ENCODE measurements at places on chromosomes 6 and 20.

- no peak for DNase-seq
Measured at GRCh38 chr20:54323227-54323734, 115.4 kb downstream of the PFDN4 start.

- peak; percentile 70 for DNase-seq
Measured at GRCh38 chr6:37381579-37381978, 27.8 kb downstream of the RNF8 start.

- no peak for DNase-seq
Measured at GRCh38 chr6:69880601-69881000, 14.2 kb downstream of the COL19A1 start.

DNA sequence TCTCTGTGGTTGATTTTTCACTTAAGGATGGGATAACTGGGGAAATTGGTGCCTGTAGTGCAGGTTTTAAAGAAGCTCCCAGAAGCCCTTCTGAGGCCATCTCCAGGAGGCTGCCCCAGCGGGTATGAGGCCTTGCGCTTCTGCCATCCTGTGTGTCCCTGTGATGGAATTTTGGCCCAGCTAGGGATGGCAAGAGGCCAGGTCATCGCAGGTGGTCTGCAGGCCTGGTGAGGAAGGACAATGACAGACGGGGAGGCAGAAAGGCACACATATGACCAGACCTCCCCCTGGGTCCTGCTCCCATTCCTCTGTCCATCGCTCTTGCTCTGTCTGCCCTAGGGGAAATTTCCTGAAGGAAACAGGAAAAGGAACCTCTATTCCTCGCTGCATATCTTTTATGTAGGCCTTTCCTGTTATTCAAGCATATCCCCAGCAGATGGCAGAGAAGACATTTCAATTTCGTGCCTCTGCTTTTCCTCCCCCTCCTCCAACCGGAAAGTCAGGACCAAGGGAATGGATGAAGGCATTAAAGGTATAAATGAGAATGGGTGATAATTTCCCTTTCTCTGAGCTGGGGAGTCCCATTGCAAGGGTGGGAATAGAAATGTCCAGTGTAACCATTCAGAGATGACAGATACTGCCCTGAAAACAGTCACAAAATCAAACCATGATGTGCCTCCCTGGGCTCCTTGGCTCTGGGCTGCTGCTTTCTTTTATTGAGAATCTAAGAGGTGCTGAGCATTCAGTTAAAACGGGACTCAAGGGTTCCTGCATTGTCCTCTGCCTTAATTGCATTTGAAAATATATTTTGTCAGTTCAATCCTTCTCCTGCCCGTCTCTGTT is 17.6 kb upstream of the HLA-F start:
- DNase-seq, result peak; percentile 64

DNA sequence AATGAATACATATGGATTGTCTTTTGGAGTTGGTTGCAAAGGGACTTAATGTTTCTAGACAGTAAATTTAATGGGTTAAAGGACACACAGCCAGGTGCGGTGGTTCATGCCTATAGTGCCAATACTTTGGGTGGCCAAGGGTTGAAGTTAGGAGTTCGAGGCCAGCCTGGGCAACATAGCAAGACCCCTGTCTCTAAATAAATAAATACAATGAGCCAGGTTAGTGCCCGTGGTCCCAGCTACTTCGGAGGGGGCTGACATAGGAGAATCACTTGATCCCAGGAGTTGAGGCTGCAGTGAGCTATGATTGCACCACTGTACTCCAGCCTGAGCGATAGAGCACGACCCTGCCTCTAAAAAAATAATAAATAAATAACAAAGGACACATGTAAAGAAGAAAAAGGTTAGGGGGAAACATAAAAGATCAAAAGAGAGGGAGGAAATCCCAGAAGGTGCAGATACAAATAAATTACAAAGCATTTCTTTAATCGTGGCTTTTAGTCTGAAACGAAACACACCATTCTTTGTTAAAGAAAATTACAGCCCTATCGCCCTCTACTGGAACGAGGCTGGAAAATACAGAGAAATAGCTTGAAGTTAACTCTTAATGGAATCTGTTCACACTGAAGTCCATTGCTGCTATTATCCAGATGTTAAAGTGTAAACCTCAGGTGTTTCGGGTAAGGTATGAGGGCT is 42.6 kb upstream of the SCML4 start:
- DNase-seq, result peak; percentile 38

- no peak for DNase-seq
Measured at GRCh38 chr6:86215323-86215722, 572.6 kb upstream of the SYNCRIP start.

- DNase-seq, result no peak
Measured at GRCh38 chr20:53981752-53982437, 88.5 kb downstream of the BCAS1 start.

DNA sequence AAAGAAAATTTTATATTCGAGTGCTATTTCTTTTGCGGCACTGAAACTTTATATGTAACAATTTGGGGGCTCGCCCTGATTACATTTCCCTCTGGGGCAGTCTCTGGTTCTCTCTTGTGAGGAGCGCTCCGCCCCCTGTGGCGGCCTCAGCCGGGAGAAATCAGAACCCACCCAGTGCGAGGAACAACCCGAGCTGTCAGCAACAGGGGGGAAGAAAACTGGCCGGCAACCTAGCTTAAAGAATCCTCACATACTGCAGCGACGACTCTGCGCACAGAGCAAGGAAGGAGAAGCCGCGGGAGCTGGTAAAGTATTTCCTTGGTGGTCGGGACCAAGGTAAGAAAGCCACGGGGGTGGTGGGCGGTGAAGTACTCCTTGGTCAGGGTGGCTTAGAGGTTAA is 23.9 kb upstream of the SLC52A3 start:
- no peak for DNase-seq

- no peak for DNase-seq
Measured at GRCh38 chr6:138012682-138013081, 94.5 kb downstream of the PERP start.

- no peak for DNase-seq
Measured at GRCh38 chr20:32535316-32535952, 49.7 kb downstream of the NOL4L start.

- DNase-seq, result no peak
Measured at GRCh38 chr6:23735151-23735550, 390.9 kb upstream of the NRSN1 start.
